ENCODE measurements at places on chromosomes 4 and X.

- no peak for DNase-seq
Observed at GRCh38 chr4:147479786-147480185, 1.1 kb upstream of the EDNRA start.

DNA sequence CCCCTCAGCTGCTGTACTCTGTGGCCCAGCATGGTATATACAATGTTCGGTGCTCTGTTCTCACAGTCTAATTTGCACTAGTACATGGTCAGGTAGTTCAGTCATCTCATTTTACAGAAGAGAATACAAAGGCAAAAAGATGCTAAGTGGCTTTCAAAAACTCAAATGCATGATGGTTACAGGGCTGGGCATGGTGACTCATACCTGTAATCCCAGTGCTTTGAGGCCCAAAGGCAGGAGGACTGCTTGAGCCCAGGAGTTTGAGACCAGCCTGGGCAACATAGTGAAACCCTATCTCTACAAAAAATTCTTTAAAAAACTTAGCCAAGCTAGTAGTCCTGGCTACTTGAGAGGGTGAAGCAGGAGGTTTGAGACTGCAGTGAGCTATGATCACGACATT, 210.5 kb upstream of the KIT start:
- no peak for DNase-seq

DNA sequence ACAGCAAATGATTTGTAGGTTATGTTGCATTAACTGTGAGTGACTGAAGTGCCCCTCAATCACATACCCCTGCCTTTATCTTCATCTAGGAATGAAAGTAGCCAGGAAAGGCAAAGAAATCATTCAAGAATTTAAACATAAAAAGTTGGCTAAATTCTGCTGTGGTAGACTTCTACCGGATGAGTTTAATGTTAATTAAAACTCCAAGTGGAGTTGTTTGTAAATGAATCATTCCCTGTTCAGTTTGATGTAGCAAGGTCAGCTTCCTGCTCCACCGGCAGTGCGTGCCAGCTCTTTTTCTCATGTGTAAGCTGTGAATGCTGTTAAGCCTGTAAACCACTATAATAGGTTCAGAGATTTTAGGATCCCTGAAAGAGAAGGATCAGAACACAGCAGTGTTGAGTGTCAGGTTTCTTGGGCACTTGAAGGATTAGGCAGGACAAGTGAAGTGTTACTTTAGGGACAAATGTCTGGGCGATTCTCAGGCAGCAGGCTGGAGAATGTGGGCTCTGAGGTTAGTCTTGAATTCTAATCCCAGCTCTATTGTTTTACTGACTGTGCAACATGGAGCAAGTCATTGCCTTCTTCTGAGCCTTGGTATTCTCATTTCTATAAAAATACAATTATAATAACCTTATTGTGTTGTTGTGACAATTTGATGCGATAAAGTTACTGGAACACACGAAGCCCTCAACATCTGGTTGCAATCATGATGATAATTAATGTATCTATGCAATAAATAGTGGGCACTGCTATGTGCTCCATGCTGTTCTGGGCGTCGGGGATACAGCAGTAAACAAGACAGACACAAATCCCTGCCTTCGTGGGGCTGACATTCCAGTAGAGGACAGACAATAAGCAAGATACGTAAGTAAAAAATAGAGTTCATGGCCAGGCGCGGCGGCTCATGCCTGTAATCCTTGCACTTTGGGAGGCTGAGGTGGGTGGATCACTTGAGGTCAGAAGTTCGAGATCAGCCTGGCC, 112.0 kb downstream of the SHROOM3 start:
- DNase-seq = no peak

GRCh38 chrX:79130857-79131256, 13.6 kb upstream of the GPR174 start:
- no peak for DNase-seq

DNA sequence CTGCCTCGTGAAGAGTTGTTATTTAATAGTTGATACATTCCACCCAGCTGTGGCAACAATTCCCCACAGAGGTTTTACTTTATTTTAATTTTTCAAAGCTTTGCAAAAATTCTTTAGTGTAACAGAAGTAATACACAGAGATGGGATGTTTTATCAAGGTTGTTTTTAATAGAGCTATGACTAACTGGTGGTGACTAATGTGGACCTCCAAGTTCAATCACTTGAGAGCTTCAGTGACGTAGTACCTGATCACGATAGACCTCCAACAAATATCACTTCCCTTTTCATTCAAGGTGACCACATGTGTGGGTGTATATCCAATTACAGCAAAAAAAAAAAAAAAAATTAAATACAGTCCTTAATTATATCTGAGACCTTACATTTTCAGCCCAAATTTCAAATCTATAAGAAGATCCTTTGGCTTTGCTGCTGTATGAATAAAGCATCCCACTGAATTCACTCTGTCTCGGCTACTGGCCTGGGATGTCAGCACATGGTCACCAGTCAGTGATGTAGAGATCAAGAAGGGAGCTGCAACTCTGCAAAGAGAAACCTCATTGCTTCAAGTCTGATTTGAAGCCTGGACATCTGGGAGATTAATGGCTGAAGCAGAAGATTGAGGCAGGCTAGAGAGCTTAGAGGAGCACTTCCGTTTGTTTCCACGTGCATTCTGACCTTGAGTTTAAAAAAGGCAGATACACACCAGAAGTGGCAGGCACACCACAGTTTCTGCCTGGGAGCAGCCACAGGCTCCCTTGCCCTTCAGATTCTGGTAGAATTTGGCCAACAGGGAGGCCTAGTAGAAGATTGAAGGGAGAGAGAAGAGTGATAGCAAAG, 345.9 kb upstream of the NOCT start:
- no peak for DNase-seq

- DNase-seq = no peak
Observed at GRCh38 chr4:65521666-65522065, 148.6 kb downstream of the EPHA5 start.

GRCh38 chr4:122156819-122157218, 4.7 kb downstream of the BLTP1 start:
- DNase-seq = no peak

- no peak for DNase-seq
Observed at GRCh38 chr4:40856277-40856839, 106.6 kb downstream of the NSUN7 start.

DNA sequence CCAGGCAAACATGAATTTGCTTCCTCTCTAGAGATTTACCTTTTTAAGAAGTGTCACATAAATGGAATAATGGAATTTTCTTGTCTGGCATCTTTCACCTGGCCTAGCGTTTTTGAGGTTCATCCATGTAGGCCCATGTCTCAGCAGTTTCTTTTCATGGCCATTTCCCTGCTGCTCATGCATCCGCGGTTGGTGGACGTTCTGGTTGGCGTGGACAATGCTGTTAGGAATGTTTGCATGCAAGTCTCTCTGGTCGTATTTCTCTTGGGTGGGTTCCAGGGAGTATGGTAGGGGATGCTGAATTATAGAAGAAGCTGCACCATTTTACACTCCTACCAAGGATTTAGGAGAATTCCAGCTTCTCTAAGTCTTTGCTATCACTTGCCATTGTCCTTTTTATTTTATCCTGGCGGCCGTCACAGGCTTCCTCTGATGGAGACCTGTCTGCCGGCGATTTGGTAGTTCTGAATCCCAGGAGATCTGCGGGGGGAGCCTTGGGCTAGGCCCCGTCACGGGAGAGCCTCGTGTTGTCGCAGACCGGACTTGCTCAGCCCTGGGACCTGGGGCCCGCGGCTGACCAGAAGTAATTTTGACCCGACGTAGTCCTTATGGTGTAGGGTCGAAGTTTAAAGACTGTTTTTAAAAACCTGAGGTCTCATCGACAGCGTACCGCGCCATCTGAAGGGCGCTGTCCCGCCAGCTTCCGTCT, 56.9 kb upstream of the TADA2B start:
- peak; percentile 48 for DNase-seq

DNA sequence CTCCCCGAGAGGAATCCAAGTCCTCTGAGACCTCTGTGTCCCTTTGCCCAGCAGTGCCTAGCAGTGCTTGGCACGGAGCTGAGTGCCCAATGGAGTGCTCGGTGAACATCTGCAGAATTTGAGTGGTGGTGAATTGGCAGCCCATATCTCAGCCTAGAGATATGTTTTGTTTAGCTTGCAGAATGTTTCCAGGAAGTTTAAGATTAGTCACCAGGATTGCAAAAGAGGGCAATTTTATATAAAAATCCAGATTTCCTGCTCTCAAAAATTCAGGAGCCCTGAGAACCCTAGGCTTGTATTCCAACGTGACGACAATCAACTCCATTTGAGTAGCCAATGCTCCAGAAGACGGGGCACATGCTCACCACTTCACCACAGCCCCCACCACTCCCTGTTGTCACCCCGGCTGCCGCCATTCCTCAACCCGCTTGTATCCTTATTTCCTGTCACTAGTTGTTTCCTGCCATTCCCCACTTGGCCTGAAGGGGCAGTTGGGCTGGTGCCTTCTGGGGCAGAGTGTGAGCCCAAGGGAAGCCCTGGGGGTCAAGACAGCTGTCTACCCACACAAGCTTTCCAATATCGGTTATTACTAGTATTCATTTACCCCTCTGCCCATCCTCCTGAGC, 116.9 kb downstream of the EFNB1 start:
- DNase-seq = no peak

DNA sequence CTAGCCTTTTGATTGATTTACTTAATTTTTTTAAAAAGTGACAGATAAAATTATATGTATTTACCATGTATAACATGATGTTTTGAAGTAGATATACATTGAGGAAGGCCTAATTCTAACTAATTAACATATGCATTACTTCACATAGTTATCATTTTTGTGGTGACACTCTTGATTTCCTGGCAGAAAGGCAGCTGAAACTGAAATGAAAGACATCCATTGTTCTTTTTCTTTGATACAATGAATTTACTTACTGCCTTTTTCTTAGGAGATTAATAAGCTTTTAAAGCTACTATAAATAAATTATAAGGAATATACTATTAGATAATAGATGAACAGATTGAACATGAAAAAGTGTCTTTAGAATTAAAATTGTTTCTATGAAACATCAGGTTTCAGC, 26.7 kb downstream of the ANKRD50 start:
- no peak for DNase-seq

- DNase-seq = no peak
Observed at GRCh38 chr4:103786593-103786992, 66.8 kb upstream of the TACR3 start.

- no peak for DNase-seq
Observed at GRCh38 chr4:140117947-140118346, 36.0 kb downstream of the MAML3 start.

DNA sequence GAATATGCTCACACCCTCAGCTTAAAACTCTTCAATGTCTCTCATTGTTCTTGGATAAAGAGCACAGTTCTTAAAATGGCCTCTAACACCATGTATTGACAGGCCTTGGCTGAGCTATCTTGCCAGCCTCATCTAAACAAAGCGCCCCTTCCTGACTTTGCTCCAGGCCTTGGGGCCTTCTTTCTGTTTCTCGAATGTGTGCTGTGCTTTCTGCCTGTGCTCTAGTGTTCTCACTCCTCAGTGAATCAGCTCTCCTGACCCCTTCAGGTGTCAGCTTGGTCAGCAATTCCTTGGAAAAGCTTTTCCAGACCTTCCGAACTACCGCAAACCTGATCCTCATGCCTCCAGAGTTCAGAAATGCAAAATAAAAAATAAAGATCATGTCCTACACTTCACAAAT, 346.3 kb upstream of the FSTL5 start:
- no peak for DNase-seq

DNA sequence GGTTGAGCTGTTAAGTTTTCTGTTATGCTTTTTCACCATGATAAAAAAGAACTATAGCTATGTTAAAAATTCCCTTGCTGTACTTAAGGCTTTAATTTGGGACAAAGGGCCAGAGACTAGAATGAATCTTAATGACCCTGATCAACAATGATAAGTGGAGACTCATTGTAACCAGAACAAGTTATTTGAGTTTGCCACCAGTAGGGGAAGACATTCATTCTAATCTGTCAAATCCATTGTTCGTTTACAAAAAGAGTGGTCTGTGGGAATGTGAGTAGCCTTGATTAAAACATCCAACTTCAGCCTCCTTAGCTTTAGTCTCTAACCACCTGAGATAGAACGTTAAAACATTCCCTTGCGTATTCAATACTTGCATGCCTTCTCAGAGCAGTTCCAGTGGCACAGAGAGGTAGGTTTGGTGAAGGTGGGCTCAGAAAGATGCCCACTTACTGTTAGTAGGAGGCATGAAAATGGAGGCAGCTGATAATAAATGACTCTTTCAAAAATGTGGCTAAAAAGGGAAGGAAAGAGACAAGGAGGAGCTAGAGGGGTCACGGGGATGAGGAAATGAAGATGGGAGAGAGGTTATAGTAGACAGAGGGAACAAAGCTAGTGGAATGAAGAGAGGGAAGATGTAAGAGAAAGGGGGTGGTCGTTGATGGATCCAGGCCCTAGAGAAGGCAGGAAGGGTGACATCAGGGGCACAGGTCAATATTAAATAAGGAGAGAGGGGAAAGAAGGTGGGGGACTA, 66.2 kb downstream of the EGF start:
- no peak for DNase-seq

DNA sequence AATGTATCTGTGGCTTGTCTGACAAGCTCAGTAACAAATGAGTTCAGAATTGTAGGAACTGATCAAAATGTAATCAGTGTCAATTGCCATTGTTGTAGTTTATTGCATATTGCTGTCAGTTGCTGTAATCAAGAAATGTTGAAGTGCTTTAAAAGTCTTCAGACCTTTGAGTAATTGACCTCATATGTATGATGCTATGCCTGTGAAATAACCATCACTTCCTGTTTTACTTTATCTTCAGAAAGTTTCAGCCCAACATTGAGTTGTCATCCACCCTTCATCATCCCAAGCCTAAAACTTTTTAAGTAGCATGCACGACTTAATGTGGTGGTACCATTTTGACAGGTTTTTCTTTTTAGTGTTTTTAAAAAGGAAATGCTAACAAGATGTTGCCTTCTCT, 212.4 kb downstream of the ARHGAP10 start:
- no peak for DNase-seq

DNA sequence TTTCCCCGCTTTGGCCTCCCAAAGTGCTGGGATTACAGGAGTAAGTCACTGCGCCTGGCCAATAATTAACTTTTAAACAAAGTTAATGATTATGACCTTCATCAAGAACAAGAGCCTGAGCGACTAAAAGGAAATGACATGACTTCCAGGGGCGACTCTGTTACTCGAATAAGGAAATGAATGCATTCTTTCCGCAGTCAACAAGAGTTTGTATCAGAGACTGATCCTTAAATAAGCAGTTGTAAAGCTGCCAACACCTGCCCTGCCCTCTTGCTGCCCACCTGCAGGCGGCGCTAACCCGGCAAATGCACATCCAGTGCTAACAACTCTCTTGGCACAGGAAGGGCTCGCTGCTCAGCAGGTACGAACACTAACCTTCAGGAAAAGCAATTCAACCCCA, 27.3 kb downstream of the WDR1 start:
- DNase-seq = no peak

GRCh38 chr4:148653681-148654080, 211.5 kb upstream of the NR3C2 start:
- DNase-seq = no peak

DNA sequence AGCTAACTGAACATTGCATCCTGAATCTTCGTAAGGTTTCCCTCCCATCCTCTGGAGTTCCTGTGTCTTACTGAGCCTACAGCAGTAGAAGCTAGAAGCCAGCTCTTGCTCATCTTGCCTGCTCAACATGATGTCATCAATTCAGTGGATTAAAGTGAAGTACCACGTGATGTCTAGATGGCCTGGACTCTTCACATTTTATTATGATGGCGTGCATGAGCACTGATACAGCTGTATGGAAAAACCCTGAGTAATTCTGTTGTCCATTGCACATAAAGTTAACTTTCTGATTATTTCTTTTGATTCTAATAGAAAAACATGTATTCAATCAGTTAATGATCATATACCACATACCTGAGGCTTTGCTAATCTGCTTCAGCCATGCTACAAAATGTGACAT, 2387.7 kb upstream of the TENM3 start:
- no peak for DNase-seq

Measured in caudate nucleus (tissue), 63 donors.